ENCODE measurements at places on chromosomes 7 and 10.

GRCh38 chr7:840001-840600 is 7.8 kb downstream of the SUN1 start:
- no peak for DNase-seq

- DNase-seq, result no peak
These were observed 39.3 kb upstream of the CUX1 start for GRCh38 chr7:101778026-101778580.

DNA sequence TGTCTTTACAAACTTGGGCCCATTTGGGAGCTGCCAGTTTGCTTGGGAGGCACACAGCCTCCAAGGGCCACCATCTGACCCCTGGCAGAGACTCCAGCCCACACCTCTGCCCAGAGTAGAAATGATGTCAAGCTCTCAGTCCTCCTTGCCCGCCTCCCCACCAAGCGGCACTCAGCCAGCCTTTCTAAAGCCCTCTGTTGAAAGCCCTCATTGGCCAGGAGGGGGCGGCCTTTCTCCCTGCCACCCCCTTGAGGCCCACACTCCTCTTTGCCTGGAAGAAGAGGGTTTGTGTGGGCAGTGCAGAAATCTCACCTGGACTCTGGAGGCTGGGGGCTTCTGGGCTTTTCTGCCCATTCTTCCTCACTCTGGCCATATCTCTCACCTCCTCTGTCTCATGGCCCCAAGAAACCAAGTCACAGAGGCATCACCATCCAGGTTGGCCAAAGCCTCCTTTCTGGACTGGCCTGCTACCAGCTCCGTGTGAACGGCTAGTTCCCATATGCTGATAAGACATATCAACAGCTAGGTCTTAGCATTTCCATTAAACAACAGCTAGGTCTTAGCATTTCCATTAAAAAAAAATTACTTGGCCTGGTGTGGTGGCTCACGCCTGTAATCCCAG is 36.1 kb downstream of the UBTD1 start:
- DNase-seq, result no peak

- DNase-seq, result no peak
These were observed 60.6 kb downstream of the LMBR1 start for GRCh38 chr7:156832195-156832877.

DNA sequence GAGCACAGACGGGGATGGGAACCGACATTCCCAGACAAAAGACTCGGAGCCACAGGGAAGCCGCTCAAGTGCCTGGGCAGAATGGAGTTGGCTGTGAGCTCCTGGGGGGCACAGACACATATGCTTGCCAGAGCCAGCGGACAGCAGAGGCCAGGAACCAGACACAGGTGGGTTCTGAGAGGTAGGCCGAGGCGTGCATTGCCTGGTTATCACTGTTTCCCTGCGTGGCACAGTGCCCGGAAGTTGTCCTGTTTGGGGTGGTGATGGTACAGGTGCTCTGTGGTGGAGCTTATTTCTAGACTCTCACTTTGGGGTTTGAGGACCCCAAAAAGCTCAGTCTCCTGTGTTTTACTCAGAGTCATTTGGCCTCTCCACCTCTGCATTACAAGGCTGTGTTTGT is 2.5 kb downstream of the PALD1 start:
- no peak for DNase-seq

DNA sequence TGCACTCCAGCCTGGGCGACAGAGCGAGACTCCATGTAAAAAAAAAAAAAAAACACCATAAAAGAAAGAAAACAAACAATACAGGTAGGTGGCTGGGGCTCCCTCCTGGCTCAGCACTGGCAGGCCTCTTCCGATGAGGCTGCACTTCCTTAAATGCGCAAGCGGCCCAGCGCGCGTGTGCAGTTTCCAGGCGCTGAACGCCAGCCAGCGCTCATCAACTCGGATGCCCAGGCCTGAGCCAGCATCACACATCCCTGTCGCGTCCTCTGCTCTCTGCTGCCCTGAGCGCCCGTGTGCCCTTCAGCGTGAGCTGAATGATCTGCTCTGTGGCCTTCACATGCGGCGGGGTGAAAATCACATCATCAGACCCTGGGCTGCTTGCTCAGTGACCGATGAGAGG is 31.8 kb downstream of the NUDT1 start:
- DNase-seq, result no peak

DNA sequence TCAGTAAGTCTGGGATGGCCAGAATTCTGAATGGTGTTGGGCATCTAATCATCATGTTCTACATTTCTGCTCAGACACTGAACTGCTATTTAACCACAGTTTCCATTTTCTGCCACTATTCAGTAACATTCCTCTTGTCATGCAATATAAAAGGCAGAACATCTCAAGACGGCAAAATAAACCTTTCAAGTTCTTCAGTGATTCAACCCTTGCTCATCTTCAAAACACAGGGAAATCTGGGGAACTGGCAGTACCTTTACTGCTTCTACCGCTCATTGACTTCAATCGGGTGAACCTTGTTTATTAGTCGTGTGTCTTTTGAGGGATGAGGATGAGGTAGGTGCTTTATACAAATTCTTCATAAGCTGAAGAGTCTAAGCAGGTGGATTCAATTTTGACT is 184.7 kb upstream of the ANK3 start:
- DNase-seq, result no peak

DNA sequence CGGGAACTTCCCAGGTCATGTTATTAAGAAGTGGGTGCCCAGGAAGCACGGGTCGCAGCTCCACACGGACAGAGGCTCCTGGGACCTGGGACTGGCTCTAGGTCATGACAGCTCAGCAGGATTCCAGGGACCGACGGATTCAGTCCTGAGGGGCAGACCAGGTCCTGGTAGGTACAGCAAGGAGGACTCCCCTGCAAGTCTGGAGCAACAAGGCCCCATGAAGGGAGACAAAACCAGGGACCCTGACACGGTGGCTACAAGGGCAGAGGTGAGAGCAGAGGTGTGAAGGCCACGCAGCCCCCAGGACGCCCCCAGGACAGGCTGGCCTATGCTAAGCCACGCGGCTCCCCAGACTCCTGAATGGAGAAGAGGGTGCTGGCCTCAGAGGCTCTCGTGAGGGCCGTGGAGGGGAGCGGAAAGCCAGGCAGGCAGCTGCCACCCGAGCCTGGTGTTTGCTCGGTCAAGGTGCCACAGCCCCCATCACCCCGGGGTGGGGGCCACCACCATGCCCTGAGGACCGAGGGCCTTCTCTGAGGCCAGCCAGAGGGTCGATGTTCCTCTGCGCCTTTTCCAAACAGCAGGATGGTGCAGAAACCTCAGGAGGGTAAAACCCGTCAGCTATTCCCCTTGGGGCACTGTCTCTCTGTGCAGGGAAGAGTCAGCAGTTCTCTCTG is 348.9 kb downstream of the PTPRN2 start:
- no peak for DNase-seq

- no peak for DNase-seq
These were observed 25.9 kb downstream of the ABRAXAS2 start for GRCh38 chr10:124827474-124827873.

DNA sequence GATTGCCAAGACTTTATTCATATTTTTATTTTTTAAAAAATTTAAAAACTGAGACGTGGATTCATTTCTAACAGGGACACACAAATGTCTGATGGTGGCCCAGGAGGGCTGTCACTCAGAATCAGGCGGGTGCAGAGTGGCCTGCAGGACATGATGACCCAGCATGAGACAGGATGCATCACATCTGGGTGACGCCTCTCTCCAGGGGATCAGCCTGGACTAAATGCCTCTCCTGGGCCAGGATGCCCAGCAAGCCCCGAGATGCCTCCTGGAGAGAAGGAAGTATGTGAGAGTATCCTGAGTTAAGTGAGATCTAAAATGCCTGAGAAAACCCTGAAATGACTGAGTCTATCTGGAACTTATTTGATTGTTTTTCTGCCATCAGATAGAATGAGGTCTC is 16.9 kb upstream of the MTURN start:
- no peak for DNase-seq

DNA sequence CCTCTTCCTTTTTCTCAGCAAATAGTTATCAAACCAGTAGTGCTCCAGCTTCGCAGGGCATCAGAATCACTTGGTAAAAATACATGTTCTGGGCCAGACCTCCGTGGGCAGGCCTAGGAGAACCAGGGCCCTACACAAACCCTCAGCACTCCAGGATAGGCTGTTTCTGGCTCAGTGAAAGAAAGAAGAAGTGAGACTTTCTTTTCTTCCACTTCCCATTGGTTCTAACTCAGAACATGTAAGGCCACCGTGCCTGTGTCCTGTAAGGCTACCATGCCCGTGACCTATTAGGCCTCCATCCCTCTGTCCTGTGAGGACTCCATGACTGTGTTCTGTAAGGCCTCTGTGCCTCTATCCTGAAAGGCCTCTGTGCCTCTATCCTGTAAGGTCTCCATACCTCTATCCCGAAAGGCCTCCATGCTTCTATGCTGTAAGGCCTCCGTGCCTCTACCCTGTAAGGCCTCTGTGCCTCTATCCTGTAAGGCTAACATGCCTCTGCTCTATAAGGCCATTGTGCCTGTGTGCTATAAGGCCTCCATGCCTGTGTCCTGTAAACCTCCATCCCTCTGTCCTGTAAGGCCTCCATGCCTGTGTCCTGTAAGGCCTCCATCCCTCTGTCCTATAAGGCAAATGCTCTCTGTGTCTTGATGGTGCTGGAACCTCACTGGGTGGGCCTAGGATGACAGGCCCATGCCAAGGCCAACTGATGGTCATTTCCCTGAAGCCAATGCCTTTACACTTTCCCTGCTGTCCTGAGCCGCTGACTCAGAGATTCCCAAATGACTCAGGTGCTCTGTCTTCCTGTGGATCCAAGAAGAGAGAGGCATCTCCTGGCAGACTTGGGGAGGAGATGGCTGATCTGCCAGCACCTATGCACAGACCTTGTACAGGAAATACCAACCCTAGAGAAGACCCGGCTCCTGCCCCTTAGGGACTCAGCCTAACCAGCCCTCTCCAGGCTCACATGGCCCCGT is 96.6 kb upstream of the CACUL1 start:
- DNase-seq, result no peak

DNA sequence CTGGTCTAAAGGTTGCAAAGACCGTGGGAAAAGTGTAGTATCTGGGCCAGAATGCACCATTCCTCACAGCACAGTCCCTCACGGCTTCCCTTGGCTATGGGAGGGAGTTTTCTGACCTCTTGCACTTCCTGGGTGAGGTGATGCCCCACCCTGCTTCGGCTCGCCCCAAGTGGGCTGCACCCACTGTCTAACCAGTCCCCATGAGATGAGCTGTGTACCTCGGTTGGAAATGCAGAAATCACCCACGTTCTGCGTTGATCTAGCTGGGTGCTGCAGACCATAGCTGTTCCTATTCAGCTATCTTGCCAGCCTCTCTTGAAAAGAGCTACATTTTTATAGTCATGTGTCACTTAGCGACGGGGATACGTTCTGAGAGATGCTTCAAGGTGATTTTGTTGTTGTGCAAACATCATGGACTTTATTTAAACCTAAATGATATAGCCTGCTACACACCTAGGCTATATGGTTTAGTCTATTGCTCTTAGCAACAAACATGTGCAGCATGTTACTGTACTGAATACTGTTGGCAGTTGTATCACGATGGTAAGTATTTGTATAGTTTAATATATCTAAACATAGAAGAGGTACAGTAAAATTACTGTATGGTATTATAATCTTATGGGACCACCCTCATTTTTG is 120.0 kb downstream of the PPP1R9A start:
- DNase-seq, result no peak

DNA sequence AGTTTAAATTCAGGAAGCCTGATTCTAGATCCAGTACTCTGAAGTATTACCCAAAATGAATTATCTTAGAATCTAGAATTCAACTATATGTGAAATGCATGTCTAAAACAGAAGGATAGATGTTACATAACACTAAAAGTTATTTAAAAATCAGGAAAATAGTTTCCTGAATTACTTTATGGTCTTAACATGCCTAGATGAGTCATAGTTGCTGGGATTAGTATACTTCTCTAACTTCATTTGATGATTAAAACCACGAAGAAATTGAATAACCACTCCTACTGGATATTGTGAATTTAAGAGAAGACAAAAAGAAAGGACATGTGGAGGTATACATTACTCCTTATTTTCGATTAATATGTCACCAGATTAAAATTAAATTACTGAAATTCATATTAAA is 65.5 kb downstream of the ATAD1 start:
- no peak for DNase-seq

GRCh38 chr10:24465124-24465874 is 256.4 kb downstream of the KIAA1217 start:
- no peak for DNase-seq

- no peak for DNase-seq
These were observed 74.7 kb upstream of the PFKP start for GRCh38 chr10:2992401-2993198.

GRCh38 chr7:113015034-113015645 is 71.5 kb downstream of the GPR85 start:
- DNase-seq, result no peak

DNA sequence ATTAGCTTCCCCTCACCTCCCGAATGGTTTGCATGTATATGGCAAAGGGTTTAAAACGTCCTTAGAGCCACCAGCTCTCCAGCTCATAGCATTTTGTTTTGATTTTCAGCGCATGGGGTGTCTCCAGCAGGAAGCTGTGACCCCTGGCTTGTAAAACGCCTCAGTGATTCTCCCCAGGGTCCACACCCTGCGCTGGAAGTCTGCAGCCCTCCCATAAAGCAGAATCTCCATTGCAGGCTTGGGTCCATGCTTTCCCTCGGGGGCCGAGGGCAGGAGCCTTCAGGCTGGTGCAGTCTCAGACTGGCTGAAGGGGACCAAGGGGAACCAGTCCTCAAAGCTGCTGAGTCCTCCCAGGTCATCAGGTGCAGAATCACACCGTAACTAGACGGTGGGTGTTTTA is 109.7 kb downstream of the VIPR2 start:
- no peak for DNase-seq

DNA sequence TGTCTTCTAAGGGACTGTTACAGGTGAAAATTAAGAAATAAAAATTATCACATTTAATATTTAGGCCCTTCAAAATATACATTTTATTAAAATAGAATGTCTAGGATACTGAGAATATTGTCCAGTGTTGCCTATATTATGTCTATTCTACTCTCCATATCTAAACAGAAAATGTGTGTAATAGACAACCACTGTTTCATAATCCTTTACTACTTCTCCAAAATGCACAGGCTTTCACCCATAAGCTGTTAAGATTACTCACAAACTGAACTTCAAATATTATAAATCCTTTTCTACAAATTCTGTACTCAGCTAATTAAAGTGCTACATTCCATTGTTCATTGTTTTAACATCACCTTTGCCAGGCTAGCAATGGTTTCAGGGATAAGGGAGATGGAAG is 56.7 kb upstream of the TFEC start:
- no peak for DNase-seq

DNA sequence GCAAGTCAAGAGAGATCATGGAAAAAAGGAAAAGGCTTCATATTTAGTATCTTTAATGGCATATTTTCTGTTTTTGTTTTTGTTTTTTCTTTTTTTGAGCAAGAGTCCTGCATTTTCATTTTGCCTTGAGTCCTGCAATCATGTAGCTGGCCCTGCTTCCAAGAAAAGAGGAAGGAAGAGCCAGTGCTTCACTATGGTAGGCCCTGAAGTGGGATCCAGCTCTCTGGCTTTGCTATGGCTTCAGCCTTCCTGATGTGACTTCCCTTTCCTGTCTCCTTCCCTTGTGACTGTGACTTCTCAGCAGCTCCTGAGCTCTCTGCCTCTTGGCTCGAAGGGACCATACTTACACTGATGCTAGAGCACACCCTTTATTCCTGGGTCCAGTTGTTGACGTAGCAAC is 512.3 kb downstream of the INHBA start:
- DNase-seq, result no peak

Data from stimulated activated CD8-positive, alpha-beta memory T cell treated with anti-CD3 and anti-CD28 coated beads, Interleukin-2, amount 100 ng/mL, for 1 hour (primary cell).